Effector memory CD8-positive, alpha-beta T cell (primary cell): ENCODE measurements at places on chromosomes 5 and 9.

- DNase-seq: no peak
- H3K27me3 ChIP-seq: peaks cover 10% of the 10 kb centered on the region
- H3K27ac ChIP-seq: no peak overlapping the region
- H3K36me3 ChIP-seq: no peaks in the 10 kb centered on the region
Measured at GRCh38 chr5:73735032-73735734, 109.2 kb downstream of the ARHGEF28 start.

DNA sequence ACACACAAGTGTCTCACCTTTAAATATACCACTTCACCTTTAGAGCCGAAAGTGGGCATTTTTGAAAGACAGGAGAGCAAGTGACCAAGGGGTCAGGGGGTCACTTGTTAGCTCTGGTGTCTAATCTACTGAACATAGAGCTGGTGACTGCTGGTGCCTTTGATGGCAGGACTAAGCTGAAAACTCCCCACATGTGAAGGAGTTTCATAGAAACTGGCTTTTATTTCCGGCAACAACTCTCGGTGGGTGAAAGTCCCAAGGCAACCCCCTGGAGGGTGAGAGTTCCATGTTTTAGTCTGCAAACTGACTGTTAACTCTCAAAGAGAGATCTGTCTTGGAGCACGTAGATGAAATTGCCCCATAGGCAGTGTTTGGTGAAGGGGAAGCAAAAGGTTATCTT, 466.9 kb downstream of the DMRTA1 start:
- H3K27ac ChIP-seq: no peak overlapping the region
- H3K4me1 ChIP-seq: no peaks in the 10 kb centered on the region
- DNase-seq: no peak

GRCh38 chr9:131668439-131669268, 71.2 kb downstream of the RAPGEF1 start:
- H3K4me1 ChIP-seq: peaks cover 72% of the 10 kb centered on the region
- peak overlapping the region; percentile 99 for H3K27ac ChIP-seq
- H3K36me3 ChIP-seq: peaks cover 25% of the 10 kb centered on the region

- peaks cover 4% of the 10 kb centered on the region for H3K36me3 ChIP-seq
- no peaks in the 10 kb centered on the region for H3K27me3 ChIP-seq
- H3K27ac ChIP-seq: peak overlapping the region; percentile 44
- no peak overlapping the region for H3K4me3 ChIP-seq
- DNase-seq: no peak
Measured at GRCh38 chr9:15221746-15222145, 85.3 kb downstream of the TTC39B start.

GRCh38 chr5:124997186-124997893, 250.9 kb upstream of the ZNF608 start:
- no peaks in the 10 kb centered on the region for H3K36me3 ChIP-seq
- H3K4me1 ChIP-seq: no peaks in the 10 kb centered on the region
- H3K4me3 ChIP-seq: no peak overlapping the region

DNA sequence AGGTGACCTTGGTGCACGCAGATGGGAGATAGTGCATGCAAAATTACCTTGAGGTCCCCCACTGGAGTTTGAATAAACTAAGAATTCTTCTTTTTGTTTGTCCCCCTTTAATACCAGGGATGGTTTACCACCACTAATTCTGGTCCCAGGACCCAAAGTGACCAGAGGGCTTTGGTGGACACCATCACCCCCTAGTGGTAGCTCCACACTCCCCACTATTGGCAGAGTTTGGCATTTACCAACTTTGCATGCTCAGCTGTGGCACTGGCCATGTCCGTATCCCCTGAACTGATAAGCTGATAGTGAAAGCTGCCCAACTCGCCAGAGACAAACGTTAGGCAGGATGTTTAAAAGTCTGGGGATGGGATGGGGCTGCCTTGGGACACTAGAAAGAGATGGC, 3.3 kb downstream of the ASTN2 start:
- H3K4me1 ChIP-seq: no peaks in the 10 kb centered on the region
- H3K36me3 ChIP-seq: no peaks in the 10 kb centered on the region
- peaks cover 31% of the 10 kb centered on the region for H3K27me3 ChIP-seq
- H3K27ac ChIP-seq: no peak overlapping the region
- DNase-seq: no peak
- H3K4me3 ChIP-seq: no peak overlapping the region

DNA sequence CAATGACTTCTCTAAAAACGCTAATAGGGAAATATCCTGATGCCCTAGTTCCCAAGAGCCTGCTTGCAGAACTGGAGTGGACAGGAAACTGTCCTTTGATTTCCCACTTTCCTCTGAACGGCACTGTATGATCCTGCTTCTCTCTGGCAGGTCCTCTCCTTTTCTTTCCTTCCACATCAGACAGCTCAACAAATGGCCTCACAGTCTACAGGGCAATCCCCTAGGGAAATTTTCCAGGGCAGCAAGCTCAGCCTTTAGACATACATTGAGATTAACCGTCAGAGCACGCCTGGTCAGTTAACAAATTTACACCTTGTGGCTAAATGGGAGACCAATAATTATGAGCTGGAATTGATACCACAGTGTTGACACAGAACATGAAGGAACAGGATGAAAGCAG, 164.9 kb downstream of the SLC24A2 start:
- no peak overlapping the region for H3K4me3 ChIP-seq
- no peak for DNase-seq
- no peaks in the 10 kb centered on the region for H3K36me3 ChIP-seq
- no peak overlapping the region for H3K27ac ChIP-seq

DNA sequence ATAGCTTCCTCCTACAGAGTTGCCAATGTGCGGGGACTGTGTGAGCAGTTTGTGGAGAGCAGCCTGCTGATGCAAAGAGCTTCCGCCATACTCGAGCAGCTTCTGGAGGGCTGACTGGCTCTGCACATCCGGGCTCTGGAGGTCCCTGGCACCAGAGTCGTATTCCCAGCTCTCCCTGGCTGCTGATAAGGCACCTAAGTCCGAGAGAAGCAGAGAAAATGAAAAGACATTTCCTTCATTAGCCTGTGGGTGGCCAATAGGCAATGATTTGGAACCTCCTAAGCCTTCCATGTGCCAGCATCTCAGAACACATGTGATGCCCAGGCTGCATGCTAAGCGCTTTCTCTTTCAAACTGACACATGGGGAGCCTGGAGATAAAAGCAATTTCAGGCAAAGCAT, 94.3 kb downstream of the TSSK1B start:
- H3K4me1 ChIP-seq: peaks cover 2% of the 10 kb centered on the region
- no peak for DNase-seq
- H3K4me3 ChIP-seq: no peak overlapping the region

DNA sequence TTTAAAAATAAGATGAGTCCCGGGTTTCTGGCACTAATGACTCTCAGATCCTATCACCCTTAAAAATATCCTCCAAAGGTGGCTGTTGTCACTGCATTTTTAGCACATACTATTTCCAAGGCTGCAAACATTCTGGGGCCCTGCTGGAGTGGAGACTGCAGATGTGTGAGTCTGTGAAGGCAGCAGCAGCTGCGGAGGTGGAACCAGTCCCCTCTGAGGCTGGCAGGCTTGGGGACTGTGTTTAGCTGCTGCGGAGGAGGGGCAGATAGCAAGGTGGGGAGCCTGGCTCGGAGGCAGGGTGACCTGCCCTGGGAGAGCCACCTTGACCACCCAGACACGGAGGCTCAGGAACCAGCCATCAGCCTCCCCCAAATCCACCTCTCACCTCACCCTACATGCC, 77.0 kb downstream of the C5orf15 start:
- no peaks in the 10 kb centered on the region for H3K4me1 ChIP-seq
- no peaks in the 10 kb centered on the region for H3K36me3 ChIP-seq
- no peak overlapping the region for H3K27ac ChIP-seq
- no peaks in the 10 kb centered on the region for H3K27me3 ChIP-seq

DNA sequence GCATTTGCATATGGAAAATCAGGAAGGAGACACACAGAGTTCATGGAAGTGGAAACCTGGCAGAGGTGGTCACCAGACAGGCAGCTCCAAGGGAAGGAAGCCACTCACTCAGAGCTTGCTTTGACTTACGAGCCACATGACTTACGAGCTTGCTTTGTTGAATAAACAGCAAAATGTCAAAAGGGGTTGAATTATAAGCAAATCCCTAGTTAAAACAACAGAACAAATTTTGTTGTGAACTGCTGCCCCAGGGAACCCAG, 164.3 kb downstream of the SYK start:
- no peak overlapping the region for H3K4me3 ChIP-seq
- peaks cover 69% of the 10 kb centered on the region for H3K27me3 ChIP-seq
- no peak overlapping the region for H3K27ac ChIP-seq
- no peak for DNase-seq
- H3K4me1 ChIP-seq: peaks cover 12% of the 10 kb centered on the region

DNA sequence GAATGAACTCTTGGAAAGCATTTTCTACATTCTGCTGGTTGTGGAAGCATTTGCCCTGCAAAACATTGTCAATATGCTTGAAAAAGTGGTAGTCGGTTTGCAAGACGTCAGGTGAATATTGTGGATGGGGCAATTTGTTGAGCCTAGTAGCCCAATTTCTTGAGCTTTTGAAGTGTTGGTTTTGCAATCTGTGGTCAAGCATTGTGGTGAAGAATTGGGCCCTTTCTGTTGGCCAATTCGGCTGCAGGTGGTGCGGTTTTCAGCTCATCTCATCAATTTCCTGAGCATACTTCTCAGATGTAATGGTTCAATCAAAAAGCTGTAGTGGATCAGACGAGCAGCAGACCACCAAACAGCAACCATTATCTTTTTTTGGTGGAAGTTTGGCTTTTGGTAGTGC, 426.8 kb upstream of the CDH9 start:
- H3K27ac ChIP-seq: no peak overlapping the region
- DNase-seq: no peak
- H3K36me3 ChIP-seq: no peaks in the 10 kb centered on the region
- no peaks in the 10 kb centered on the region for H3K27me3 ChIP-seq

GRCh38 chr5:65923339-65923738, 3.0 kb upstream of the ERBIN start:
- peaks cover 21% of the 10 kb centered on the region for H3K4me1 ChIP-seq
- DNase-seq: no peak
- H3K27ac ChIP-seq: peak overlapping the region; percentile 68
- peaks cover 25% of the 10 kb centered on the region for H3K36me3 ChIP-seq
- H3K4me3 ChIP-seq: no peak overlapping the region

DNA sequence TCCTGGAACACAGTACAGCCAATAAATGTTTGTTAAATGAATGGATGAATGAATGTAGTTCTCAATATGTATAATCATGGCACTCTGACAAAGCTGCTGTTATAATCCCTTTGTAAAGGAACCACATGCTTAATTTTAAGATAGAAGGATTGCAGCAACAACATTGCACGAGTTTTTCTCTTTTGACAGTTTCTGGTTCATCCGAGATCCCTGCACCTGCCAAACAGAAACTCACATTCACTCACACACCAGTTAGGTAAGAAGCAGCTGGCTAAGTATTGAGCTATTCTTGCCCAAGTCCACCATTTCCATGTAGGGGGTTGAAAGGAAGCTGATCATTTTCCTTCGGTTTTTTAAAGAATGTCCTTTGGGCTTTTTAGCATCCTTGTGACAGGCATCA, 133.7 kb upstream of the MAP1B start:
- no peak for DNase-seq
- peaks cover 20% of the 10 kb centered on the region for H3K27me3 ChIP-seq
- no peaks in the 10 kb centered on the region for H3K36me3 ChIP-seq
- H3K27ac ChIP-seq: no peak overlapping the region

- peaks cover 11% of the 10 kb centered on the region for H3K36me3 ChIP-seq
- no peak overlapping the region for H3K4me3 ChIP-seq
- DNase-seq: no peak
- peaks cover 5% of the 10 kb centered on the region for H3K4me1 ChIP-seq
- no peaks in the 10 kb centered on the region for H3K27me3 ChIP-seq
Measured at GRCh38 chr5:81140441-81140840, 92.7 kb upstream of the CKMT2 start.

DNA sequence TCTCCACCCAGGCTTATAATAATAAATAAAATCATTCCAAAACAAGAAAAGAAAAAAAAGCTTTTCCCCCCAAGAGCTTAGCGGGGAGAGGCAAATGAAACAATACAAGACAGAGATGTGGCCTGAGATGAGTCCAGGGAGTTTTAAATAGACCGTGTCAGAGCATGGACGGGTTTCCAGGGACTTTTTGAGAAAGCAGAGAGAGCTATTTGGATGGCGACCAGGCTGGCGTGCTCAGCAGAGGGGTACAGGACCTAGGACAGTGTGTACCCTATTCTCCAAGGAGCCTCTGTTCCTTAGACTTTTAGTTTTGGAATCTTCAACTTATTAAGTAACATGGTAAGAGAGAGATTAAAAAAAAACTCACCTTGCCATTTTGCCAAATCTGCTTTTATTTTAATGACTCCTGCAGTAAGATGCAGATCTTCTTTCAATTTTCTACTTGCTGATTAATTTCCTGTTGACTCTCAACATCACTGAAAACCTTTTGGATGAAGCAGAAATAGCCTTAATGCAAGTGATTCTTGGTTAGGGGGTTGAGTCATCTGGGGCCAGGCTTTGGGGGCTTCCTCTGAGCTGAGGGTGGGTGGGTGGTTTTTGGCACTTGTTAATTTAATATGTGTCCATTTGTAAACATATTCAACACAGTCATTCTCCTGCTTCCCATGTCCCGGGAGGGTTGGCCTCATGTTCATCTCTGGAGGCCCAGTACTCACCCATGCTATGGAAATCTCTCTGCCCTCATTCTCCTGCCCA, 49.6 kb upstream of the OSMR start:
- H3K27ac ChIP-seq: no peak overlapping the region
- no peak overlapping the region for H3K4me3 ChIP-seq
- no peaks in the 10 kb centered on the region for H3K4me1 ChIP-seq

DNA sequence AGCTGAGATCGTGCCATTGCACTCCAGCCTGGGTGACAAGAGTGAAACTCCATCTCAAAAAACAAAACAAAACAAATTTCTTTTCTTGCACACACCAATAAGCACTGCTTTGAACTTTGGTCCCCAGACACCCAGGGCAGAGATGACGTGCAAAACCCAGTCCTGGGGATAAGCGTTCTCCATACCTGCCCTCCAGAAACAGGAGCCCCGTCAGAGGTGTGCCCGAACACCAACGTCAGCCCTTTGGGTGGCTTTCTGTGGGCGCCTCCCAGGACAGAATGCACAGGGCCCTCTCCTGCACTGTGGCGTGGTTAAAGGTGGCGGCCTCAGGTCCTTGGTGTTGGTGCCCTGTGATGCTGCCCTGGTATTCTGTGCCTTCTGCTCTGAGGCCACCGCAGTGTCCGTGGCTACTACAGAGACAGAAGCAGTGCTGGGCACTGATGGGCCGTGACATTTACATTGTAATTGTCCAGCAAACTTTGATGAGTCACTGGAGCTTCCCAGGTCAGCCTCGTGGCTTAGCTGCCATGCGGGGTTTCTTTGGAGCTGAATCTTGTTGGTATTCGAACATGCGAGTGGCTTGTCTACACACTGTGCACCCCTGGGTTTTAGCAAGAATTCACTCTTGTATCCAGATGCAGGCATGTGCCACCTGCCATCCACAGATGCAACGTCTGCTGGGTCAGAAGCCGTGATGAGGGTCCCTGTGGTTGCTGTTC, 9.8 kb downstream of the PPP1R26 start:
- no peak overlapping the region for H3K27ac ChIP-seq
- no peak for DNase-seq
- peaks cover 9% of the 10 kb centered on the region for H3K27me3 ChIP-seq
- H3K4me3 ChIP-seq: no peak overlapping the region
- H3K36me3 ChIP-seq: no peaks in the 10 kb centered on the region
- no peaks in the 10 kb centered on the region for H3K4me1 ChIP-seq

DNA sequence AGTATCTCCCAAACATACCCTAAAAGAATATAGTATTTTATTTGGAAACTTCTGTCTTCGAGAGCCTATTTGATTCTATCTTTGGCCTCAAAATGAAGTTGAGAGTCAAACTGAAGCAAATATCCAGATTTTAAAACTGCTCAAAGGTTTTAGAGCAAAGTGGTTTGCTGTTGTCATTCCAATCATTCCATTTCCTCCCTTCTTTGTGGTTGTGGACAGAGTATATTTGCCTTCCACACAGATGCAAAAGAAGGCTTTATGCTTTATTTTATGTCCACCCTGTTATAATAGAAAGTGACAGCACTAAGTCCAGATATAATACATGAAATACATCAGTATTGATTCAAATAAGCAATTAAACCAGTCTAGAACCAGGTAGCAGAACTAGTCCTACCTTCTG, 12.4 kb downstream of the GZMK start:
- DNase-seq: no peak
- peak overlapping the region; percentile 60 for H3K4me3 ChIP-seq
- no peaks in the 10 kb centered on the region for H3K27me3 ChIP-seq
